Spinal cord (tissue), 10 donors: ENCODE measurements at places on chromosomes 1 and 21. TPM values are rescaled to one million over a fixed set of nuclear protein-coding genes. Genes with fewer than 3 reads are reported as not detected.

The EPS8L3 gene
- polyA plus RNA-seq = 0.17 TPM

The LEFTY2 gene
- 0.25 TPM for polyA plus RNA-seq

The LCE2C gene
- not detected for polyA plus RNA-seq

The GREM2 gene
- polyA plus RNA-seq = 10.9 TPM

The ETNK2 gene
- polyA plus RNA-seq = 65.4 TPM

The CELF3 gene
- 90.7 TPM for polyA plus RNA-seq

The AMY1A gene
- polyA plus RNA-seq = not detected
